Left forelimb (tissue), 1 donor: ENCODE measurements at places on chromosomes 7 and 10.

DNA sequence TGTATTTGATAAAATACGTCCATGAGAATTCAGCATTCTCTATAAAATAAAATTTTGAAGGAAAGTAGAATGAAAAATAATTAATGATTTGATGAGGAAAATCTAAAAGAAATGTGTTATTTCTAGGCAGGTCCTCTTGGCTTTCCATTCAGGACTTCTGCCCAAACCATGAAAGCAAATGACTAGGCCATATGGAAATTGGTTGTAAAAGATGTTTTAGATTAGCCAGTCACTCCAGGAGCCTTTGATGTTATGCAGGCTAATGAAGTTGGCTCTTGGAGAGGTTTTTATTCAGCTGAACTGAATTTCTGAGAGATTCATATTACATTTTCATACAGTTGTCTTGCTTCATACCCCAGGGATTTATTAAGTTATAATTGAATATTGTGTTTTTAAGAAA lies 452.8 kb downstream of the SDK1 start:
- DNase-seq: no peak

DNA sequence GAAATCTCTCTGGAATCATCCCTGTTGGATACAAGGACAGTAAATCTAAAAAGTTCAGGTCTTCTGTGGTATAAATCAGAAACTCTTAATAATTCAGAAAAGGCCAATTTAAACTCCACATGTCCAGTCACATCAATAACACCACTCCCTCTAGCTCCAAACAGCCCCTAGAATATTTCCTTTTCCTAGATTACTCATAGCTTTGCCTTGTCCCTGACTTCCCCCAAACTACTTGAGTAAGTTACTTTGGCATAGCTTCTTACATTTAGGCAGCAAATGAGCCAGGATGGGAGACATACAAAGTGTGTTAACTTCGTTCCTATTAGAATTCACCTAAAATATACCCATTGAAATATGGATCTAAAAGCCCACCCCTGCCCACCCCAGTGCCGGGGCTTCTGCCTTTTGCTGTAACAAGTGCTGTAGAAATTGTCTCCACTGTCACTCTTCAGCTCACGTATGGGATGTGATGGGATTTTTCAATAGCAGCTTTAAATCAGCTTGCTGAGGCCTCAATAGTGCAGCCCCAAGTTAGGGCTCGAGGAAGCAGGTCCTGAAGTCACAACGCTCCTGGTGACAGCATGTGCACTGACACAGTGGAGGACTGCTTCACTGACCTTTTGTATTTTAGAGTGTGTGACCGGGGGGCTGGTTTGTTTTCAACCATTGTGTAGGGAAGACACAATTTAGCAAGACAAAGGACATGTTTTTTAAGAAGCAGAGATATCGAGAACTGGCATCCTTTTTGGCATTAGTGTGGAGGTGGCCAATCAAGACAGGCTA lies 218.2 kb upstream of the KMT2E start:
- no peak for DNase-seq

GRCh38 chr7:135894816-135895215 lies 82.3 kb downstream of the MTPN start:
- no peak for DNase-seq

DNA sequence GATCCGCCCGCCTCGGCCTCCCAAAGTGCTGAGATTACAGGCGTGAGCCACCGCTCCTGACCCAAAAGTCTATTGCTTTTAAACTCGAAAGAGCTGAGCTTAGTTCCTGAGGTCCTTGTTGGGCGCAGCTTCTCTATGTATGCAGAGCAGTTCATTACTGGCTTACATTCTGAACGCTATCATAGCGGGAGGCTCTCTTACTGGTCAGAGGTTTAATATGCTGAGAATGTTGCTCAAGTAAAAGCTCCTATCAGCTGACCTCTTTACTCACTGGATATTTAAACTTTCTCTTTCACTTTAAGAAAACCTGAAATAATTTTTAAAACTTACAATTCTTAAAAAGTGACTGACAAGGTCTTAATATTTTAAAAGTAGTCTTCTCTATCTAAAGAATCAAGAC lies 160.8 kb upstream of the WNT16 start:
- DNase-seq: no peak

GRCh38 chr10:91299999-91300575 lies 79.6 kb downstream of the PCGF5 start:
- no peak for DNase-seq

DNA sequence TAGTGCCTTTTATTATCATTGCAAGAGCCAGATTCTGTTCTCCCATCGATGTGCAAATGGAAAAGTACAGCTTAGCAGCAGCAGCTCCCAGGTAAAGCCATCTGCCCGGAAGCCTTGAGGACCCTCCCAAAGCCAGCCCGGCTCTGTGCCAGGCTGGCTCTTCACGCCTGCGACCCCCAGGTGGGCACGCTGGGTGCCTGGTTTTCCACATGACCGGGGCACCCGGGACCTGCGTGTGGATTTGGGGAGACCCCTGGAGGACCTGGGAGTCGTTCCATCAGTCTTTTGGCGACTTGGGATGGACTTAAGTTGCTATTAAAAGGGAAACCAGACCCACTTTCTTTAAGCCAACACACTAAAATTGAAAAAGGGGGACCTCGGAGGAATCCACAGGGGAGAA lies 196.5 kb downstream of the ZNF438 start:
- DNase-seq: peak; percentile 48

GRCh38 chr7:69868921-69869320 lies 270.6 kb downstream of the AUTS2 start:
- no peak for DNase-seq

- no peak for DNase-seq
Observed at GRCh38 chr10:71790749-71791440, 17.6 kb upstream of the VSIR start.

GRCh38 chr10:132583456-132583855 lies 45.9 kb downstream of the INPP5A start:
- DNase-seq: no peak

DNA sequence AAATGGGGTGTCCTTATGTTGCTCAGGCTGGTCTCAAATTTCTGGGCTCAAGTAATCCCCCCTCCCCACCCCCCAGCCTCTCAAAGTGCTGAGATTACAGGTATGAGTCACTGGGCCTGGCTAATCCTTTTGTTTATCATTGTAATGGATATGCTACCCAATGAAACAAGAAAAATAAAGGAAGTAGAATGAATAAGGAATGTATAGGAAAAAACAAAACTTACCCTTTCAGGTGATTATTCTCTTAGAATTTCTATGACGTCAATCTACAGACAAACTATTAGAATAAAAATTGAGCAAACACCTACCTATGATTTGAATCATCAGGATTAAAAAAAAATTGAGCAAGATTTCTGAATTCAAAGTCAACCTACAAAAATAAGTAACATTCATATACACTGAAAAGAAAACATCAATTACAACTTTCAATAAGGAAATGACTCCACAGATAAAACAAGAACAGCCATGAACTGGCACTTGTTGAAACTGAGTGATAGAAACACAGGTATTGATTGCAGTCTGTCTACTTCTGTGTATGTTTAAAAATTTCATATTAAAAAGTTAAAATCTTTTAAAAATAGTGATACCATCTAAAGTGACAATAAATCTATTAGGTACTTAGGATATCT lies 12.2 kb downstream of the ADAM12 start:
- no peak for DNase-seq
